Fibroblast of the conjunctiva (primary cell): ENCODE measurements at places on chromosomes 7 and 10.
A peak's percentile ranks its signal among the peaks of the same experiment; 100 is the strongest.

DNA sequence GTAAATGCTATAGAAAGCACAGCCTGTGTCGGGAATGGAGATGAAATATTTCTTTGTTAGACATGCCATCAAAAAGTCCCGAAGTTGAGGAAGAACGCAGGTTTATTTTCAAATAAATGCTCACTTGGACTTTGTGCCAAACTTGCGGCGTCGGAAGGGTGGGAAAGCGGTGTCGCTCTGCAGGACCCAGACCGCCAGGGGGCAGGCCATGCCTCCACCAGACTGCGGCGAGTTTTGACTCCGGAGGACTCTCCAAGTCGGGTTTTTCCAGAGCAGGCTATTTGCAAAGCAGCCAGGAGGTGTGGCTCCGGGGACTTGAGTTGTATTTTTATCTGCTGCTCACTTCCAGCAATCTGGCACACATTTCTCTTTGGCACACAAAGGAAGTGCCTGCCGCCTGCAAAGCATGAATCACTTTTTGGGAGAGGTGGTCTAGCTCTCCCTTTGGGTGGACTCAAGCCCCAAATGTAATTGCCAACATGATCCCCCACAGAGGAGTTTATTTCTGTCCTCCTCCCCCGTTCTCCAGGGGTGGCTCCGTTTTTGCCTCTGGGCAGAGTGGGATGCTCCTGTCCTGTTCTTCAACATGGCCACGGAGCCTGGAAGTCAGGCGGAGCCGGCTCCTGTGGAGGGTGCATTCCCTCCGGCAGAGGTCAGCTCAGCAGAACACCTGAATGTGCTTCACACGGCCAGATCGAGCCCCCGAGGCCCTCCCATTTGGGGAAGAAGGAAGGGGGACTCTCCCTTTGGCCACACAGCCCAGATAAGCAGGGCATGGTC, 82.3 kb upstream of the GPR26 start:
- DNase-seq, result peak; percentile 67

DNA sequence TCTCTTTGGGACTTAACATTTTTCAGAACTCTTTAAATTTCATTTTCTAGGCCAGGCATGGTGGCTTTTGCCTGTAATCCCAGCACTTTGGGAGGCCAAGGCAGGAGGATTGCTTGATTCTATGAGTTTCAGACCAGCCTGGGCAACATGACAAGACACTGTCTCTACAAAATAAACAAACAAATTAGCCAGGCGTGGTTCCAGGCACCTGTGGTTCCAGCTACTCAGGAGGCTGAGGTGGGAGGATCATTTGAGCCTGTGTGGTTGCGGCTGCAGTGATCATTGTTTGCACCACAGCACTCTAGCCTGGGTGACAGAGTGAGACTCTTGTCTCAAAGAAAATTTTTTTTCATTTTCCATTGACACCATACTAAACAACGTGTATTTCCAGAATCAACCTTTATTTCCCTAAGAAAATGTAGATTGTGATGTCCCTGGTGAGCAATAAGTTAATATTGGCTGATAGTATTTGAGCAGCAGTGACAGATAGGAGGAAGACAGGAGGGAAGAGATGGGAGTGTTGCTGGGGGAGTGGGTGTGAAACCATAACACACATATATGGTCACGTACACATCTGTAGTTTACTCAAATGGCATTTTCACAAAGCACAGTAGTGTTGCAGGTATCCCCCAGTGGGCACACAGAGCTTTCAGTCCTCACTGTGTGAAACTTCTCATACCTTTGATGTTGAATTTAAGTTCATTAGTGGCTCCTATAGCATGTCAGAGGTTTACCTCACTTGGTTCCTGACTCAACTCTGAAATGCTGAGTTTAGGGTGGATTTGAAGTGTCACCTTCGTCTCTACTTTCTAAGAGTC, 205.6 kb downstream of the AUTS2 start:
- DNase-seq, result no peak

GRCh38 chr10:71161425-71161824, 50.9 kb upstream of the UNC5B start:
- no peak for DNase-seq

DNA sequence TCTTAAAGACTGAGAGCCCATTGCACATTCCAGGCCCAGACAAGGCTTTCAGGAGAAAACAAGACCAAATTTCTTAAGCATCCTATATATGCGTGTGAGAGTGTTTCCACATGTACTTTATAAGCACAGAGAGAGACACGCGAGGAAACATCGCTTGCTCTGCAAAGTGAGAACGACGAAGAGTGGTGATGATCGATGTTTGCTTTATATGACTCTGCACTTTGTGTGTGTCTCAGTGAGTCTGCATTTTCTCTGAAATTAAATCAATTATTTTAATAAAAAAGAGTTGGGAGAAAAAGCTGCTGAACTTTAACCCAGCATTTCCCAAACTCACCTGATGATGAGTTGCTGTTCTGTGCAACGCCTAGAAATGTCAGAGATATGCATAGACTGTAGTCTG, 61.7 kb upstream of the ZMIZ1 start:
- no peak for DNase-seq

DNA sequence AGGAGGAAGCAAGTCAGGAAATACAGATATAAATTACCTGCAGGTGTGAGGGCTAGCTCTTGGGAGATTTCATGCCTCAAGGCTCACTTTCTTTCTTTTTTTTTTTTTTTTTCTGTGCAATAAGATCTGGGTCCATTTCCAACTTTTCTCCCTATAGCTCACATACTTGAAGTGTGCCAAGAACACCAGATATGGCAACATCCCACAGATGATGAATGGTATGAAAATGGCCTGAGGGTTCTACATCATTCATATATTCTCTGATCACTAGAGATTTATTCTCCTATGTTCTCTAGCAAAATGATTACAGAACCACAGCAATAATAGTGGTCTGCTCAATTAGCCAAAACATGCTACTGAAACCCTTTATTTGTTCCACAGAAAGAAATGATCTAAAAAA, 117.2 kb downstream of the LRRTM3 start:
- DNase-seq, result no peak

- DNase-seq, result no peak
Observed at GRCh38 chr7:15257689-15258088, 304.1 kb downstream of the AGMO start.

GRCh38 chr7:95649546-95649945, 53.2 kb upstream of the PDK4 start:
- DNase-seq, result no peak

DNA sequence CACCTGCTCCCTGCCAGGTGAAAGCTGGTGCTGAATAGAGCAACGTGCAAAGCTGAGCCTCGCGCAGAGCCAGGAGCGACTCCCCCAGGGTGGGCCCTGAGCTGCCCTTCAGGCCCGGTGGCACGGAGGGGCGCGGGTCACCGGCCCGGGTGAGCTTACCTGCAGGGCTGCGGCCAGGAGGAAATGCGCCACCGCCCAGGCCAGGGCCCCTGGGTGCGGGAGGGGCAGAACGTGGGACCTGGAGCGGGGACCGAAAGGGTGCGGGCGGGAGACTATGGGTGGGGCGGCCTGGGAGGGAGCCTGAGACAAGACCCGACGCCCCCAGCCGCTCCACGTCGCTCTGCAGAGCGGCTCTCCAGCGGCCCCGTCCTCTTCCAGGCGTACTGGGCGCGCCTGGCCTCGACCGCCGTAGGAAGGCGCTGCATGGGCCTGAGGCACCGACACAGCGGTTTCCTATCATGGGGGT, 122.1 kb downstream of the BTAF1 start:
- DNase-seq, result no peak

- no peak for DNase-seq
Observed at GRCh38 chr7:95863-96260, 96.5 kb upstream of the FAM20C start.

GRCh38 chr10:451021-451471, 238.4 kb downstream of the DIP2C start:
- no peak for DNase-seq

- no peak for DNase-seq
Observed at GRCh38 chr7:11807000-11807399, 25.0 kb downstream of the THSD7A start.

DNA sequence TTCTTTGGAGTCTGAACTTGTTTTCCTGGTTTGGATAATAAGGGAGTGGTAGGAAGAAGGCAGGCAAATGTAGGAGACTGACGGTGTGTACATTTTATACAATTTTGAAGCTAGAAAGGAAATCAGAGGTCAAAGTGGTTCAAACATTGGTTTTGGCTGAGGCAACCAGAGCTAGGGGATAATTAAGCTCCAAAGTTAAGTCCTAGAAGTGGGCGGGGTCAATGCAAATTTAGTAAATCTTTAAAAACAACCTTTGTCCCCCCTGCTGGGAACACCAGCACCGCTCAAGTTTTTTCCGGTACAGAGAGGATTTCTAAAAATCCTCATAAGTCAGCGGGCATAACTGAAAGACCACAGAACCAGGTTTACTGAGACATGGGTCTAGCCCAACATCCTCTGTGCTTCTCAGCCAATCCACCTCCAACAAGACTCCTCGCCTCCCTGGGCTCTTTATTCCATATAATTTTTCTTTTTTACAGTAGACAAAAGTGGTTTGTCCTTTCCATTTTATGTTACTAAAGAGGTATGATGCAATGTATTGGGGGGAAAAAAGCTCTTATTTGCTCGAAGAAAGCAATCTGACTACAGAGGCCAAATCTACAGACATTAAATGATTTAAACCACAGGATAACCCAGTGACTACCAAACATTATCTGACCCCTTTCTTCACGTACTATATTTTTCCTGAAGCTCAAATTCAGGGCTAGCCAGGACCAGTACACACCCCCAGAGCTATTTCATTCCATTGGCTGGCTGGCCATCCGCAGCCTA, 1.6 kb downstream of the GLUD1 start:
- peak; percentile 26 for DNase-seq

GRCh38 chr7:123643495-123644441, 11.9 kb upstream of the LMOD2 start:
- DNase-seq, result peak; percentile 53

DNA sequence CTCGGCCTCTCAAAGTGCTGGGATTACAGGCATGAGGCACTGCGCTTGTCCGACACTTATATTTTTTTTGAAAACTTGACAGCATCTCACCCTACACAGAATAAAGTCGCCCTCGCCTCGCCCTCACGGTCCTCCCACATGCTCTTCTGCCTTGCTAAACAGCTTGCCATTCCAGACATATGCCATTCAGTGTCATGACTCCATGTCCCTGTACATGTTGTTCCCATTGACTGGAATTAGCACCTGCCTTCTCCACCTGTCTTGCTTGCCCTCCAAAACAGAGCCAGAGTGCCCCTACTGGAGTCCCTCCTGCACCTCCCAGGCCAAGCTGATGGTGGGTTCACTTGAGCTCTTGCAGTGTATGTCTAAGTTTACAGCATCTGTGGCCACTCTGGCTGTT, 6.2 kb downstream of the NIPSNAP2 start:
- no peak for DNase-seq

DNA sequence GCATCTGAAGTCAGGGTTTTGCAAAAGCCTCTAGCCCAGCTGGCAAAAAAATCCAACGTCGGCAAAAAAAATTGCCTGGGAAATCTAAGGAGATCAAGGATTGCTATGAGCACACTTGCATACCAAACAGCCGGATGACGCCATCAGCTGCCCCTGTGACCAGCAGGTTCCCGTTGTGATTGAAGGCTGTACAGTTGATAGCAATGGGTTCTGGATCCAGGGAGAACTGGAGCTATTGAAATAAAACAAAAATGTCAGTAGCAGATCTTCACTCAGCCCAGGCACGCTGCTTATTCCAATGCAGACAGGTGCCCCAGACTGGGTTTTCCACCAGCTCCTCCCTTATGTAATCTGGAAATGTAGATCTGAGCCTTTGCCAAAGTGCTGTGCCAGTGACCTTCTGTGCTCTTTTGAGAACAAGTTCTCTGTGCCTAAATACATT, 18.7 kb upstream of the CYREN start:
- no peak for DNase-seq

DNA sequence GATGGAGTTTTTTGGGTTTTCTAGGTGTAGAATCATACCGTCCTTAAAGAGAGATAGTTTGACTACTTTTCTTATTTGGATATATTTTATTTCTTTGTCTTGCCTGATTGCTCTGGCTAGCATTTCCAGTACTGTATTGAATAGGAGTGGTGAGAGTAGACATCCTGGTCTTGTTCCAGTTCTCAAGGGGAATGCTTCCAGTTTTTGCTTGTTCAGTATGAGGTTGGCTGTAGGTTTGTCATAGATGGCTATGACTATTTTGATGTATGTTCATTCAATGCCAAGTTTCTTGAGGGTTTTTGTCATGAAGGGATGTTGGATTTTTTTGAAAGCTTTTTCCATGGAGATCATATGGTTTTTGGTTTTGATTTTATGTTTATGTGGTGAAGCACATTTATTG, 676.9 kb downstream of the SUGCT start:
- DNase-seq, result no peak

GRCh38 chr7:19958309-19958896, 185.0 kb upstream of the TMEM196 start:
- peak; percentile 51 for DNase-seq

DNA sequence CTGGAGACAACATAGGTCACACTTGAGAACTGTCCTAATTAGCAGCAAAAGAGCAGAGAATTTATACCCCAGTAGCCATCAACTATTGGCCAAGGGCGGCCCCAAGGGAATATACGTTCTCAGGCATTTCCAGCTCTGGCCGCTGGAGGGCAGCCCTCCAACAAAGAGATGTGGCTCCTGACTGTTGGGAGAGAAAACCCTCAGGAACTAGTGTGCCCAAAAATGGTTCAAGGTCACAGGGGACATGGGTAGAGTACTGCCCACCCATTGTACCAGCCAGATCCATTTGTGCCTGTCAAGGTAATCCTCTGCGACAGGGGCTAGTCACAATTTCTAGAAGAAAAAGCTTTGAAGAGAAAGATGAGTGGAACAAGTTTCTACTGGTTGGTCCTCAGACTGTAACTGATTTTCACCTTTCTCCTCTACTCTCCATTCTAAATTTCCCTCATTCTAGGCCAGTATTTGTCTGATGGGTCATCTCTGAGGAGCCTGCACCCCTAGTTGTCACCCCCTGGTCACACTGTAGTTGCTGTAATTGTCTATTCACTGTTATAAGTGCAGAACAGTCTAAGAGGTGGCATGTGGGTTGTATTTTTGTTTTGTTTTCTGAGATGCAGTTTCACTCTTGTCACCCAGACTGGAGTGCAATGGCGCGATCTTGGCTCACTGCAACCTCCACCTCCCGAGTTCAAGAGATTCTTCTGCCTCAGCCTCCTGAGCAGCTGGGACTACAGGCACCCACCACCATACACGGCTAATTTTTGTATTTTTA, 14.7 kb upstream of the C7orf33 start:
- DNase-seq, result peak; percentile 34

DNA sequence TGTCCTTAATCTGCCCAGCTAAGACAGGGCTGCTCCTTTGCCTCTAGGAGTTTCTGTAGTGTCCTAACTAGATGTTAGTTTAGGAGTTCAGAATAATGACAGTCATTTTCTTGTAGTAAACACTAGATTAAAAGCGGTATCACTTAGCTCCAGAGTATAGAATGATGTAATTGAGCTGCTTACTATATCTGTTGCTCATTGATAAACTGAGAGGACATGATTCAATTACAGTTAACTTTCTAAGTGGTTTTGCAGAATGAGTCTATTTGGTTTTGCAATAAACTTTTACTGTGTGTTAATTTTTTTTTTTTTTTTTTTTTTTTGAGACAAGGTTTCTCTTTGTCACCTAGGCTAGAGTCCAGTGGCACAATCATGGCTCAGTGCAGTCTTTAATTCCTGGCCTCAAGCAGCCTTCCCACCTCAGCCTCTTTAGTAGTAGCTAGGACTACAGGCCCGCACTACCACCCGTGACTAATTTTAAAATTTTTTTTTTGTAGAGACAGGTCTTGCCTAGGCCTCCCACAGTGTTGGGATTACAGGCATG, 1.8 kb downstream of the STMP1 start:
- DNase-seq, result no peak
